ENCODE measurements at places on chromosomes 1 and 21.

DNA sequence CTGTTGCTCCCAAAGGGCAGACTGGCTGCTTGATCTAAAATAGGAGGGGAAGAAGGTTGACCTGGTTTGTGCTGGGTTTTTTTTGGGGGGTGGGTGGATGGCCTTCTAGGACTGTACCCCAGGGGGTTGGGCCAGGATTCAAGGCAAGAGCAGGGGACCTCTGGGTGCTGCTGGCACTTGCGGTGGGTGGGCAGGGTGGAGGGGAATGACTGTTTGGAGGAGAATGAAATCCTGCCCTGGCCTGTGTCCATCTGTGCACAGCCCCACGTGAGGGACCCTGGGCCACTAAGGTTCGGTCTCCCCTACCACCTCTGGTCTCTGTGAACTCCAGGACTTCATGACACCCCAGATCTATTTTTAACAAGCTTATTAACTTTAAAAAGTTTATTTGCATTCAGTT is 414.2 kb downstream of the PTPRU start:
- DNase-seq: no peak

GRCh38 chr21:28885853-28886177 is 106.9 kb downstream of the LTN1 start:
- no peak for DNase-seq

DNA sequence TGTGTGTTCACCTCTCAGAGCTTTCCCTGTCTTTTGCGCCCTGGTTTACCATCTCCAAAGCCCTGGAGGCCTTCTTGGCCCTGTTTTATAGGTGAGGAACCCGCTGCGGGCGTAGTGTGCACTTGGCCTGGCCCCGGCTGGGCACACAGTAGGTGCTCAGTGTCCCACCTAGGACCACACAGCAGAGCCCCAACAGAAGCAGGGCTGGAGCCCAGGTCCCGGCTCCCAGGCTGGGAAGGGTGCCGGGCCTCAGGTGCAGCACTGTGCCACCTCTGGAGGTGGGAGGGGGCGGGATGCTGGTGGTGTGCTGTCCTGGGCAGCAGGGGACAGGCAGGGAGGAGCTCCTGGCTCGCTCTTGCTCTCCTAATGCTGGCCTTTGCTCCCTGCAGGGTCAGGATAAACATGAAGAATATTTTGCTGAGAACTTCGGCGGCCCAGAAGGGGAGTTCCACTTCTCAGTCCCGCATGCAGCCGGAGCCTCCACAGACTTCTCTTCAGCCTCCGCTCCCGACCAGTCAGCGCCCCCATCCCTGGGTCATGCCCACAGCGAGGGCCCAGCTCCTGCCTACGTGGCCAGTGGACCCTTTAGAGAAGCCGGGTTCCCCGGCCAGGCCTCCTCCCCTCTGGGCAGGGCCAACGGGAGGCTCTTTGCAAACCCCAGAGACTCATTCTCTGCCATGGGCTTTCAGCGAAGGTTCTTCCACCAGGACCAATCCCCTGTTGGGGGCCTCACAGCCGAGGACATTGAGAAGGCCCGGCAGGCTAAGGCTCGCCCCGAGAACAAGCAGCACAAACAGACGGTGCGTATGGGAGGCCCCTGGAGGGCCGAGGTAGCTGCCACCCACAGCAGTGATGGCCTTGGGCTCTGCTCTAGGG is 24.8 kb downstream of the COQ8A start:
- DNase-seq: no peak

DNA sequence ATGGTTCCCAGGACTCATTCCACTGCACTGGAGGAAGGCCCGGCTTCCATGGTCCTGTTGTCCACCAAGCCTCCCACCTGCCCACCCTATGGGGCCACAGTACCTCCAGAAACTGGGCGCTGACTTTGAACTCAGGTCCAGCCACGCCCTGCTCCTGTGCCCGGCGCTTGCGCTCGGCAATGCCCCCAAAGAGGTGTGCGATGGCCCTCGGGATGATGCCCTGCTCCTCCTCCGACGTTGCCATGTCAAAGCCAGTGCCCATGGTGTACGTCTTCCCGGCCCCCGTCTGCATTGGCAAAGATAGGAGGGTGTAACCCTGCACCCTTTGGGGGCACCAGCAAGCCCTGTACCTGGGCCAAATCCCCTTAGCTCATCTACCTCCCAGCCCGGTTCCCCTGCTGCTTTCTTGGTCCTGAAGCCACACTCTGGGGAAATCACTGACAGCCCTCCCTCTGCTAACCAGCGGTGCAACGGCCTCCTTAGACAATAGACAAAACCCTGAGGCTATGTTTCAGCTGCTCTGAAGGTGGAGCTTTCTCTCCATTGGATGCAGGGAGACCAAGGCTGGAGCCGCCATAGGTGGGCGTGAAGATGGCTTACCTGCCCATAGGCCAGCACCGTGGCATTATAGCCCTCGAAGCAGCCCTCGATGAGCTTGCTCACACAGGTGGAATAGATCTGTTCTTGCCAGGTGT is 14.7 kb downstream of the KIF21B start:
- no peak for DNase-seq

- DNase-seq: no peak
These were observed 188.2 kb downstream of the ZBTB18 start for GRCh38 chr1:244239261-244239770.

DNA sequence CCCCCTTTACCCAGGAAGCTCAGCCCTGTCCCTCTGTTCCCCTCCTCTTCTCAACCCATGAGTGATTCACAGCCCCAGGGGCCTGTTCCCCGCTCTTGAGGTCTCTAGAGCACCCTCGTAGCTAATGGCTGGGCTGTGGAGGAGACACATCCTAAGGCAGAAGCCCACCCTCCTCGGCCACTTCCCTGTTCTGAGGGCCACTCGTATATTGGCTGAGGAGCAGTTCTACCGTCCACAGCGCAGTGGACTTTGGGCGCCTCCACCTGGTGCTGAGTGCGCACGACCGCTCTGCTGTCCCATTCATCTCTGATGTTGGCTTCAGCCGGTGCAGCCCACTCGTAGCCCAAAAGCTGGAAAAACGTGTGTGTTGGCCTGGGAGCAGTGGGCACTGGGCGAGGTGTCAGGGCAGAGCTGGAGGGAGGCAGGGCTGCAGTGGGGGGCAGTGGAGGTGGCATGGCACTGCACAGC is 24.5 kb upstream of the PKP1 start:
- DNase-seq: no peak

GRCh38 chr1:183883623-183884022 is 78.7 kb downstream of the RGL1 start:
- DNase-seq: no peak
